Calu3 (cell line): ENCODE measurements at places on chromosomes 3 and 15. TPM values are rescaled to one million over a fixed set of nuclear protein-coding genes. Genes with fewer than 3 reads are reported as not detected.

- H3K4me3 ChIP-seq: peak overlapping the region; percentile 34
- H3K27me3 ChIP-seq: no peaks in the 10 kb centered on the region
- H3K36me3 ChIP-seq: no peaks in the 10 kb centered on the region
Observed at GRCh38 chr3:191350396-191351090, 20.2 kb upstream of the UTS2B start.

GRCh38 chr3:196198771-196199753 is 12.1 kb downstream of the ZDHHC19 start:
- no peaks in the 10 kb centered on the region for H3K36me3 ChIP-seq
- no peaks in the 10 kb centered on the region for H3K4me1 ChIP-seq
- DNase-seq: no peak

ANKRD63 gene
- total RNA-seq: 0.56 TPM in 1 of 2 replicates, not detected in the other

ARIH2 gene
- 98.4 and 109 TPM in 2 replicates for total RNA-seq

- no peaks in the 10 kb centered on the region for H3K4me1 ChIP-seq
- H3K27ac ChIP-seq: no peak overlapping the region
- no peak overlapping the region for H3K4me3 ChIP-seq
- peaks cover 21% of the 10 kb centered on the region for H3K27me3 ChIP-seq
- H3K36me3 ChIP-seq: no peaks in the 10 kb centered on the region
- DNase-seq: no peak
Observed at GRCh38 chr3:130374033-130374432, 28.6 kb downstream of the COL6A5 start.

- DNase-seq: no peak
- H3K27me3 ChIP-seq: no peaks in the 10 kb centered on the region
- H3K4me1 ChIP-seq: peaks cover 12% of the 10 kb centered on the region
- peaks cover 4% of the 10 kb centered on the region for H3K36me3 ChIP-seq
Observed at GRCh38 chr3:100523050-100523760, 30.8 kb downstream of the TMEM45A start.

GRCh38 chr3:56962206-56962605 is 98.3 kb upstream of the SPATA12 start:
- H3K4me3 ChIP-seq: no peak overlapping the region
- DNase-seq: no peak
- H3K27ac ChIP-seq: no peak overlapping the region
- no peaks in the 10 kb centered on the region for H3K4me1 ChIP-seq
- H3K27me3 ChIP-seq: no peaks in the 10 kb centered on the region

- H3K4me3 ChIP-seq: no peak overlapping the region
- DNase-seq: no peak
- H3K27ac ChIP-seq: no peak overlapping the region
- H3K4me1 ChIP-seq: peaks cover 10% of the 10 kb centered on the region
- no peaks in the 10 kb centered on the region for H3K27me3 ChIP-seq
Observed at GRCh38 chr3:172582712-172583111, 59.5 kb upstream of the TNFSF10 start.

HSPBAP1 gene
- total RNA-seq: 8.1 and 8.9 TPM in 2 replicates

DNA sequence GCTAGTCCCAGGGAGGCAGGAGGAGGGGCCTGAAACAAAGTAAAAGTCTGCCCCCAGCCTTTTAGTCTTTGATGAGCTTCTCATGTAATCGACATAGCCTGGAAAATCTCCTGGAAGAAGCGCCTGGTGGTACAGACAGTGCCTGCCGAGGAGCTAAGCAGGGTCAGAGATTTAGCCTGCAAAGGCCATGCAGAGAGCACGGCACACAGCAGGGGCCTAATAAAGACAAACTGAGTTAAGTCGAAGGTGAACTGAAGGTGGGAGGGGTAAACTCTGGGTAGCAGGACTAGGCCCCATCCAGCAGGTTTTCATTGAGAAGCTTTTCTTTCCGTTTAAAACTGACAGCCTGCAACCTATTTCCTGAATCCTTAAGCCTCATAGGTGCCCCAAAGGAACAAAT is 115.5 kb upstream of the ABHD17C start:
- H3K27ac ChIP-seq: no peak overlapping the region
- peaks cover 6% of the 10 kb centered on the region for H3K27me3 ChIP-seq
- no peaks in the 10 kb centered on the region for H3K36me3 ChIP-seq
- H3K4me1 ChIP-seq: peaks cover 12% of the 10 kb centered on the region
- no peak overlapping the region for H3K4me3 ChIP-seq

GRCh38 chr15:31062310-31062847 is 39.1 kb downstream of the TRPM1 start:
- DNase-seq: no peak
- no peaks in the 10 kb centered on the region for H3K4me1 ChIP-seq
- no peak overlapping the region for H3K4me3 ChIP-seq
- no peak overlapping the region for H3K27ac ChIP-seq
- H3K36me3 ChIP-seq: no peaks in the 10 kb centered on the region
- no peaks in the 10 kb centered on the region for H3K27me3 ChIP-seq

DNA sequence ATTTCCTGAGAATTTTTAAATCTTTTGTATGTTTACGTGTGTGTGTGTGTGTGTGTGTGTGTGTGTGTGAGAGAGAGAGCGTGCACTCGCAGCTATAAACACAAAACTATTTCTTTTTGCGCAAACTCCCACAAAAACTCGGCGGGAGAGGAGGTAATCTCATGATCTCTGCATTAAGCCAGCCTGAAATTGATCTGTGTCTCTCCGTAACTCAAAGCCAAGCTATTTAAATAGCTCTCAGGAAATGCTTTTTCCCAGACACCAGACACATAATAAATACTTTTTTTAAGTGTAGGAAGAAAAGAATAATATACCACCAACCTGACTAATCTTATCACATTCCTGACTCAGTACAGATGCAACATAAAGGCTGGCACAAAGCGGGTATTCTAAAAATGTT is 226.8 kb downstream of the MAGI1 start:
- H3K27me3 ChIP-seq: no peaks in the 10 kb centered on the region
- no peak overlapping the region for H3K4me3 ChIP-seq
- no peak for DNase-seq
- no peaks in the 10 kb centered on the region for H3K36me3 ChIP-seq

CELSR3 gene
- total RNA-seq: 24.9 and 28.5 TPM in 2 replicates

- H3K27ac ChIP-seq: peak overlapping the region; percentile 17
- no peak for DNase-seq
- H3K4me1 ChIP-seq: peaks cover 17% of the 10 kb centered on the region
- H3K36me3 ChIP-seq: peaks cover 7% of the 10 kb centered on the region
- H3K4me3 ChIP-seq: no peak overlapping the region
Observed at GRCh38 chr3:127888564-127889107, 26.4 kb upstream of the KBTBD12 start.

GRCh38 chr3:52507359-52507758 is 12.2 kb downstream of the STAB1 start:
- peaks cover 6% of the 10 kb centered on the region for H3K36me3 ChIP-seq
- H3K27me3 ChIP-seq: peaks cover 19% of the 10 kb centered on the region
- peak; percentile 22 for DNase-seq
- peaks cover 24% of the 10 kb centered on the region for H3K4me1 ChIP-seq
- H3K27ac ChIP-seq: no peak overlapping the region

DNA sequence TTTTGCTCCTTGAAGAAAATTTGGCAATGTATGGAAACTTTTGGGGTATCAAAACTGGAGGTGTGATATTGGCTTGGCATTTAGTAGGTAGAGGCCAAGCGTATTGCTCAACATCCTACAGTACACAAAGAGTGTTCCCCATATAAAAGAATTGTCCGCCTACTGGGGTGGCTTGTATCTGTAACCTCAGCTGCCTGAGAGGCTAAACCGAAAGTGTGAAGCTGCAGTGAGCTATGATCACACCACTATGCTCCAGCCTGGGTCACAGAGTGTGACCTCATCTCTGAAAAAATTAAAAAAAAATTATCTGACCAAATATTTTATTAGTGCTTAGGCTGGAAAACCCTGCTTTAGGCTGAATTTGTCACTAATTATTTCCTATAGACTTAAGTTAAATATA is 483.9 kb downstream of the PYDC2 start:
- no peak overlapping the region for H3K4me3 ChIP-seq
- H3K36me3 ChIP-seq: no peaks in the 10 kb centered on the region
- no peaks in the 10 kb centered on the region for H3K4me1 ChIP-seq

CACNA2D3 gene
- total RNA-seq: not detected in 2 replicates

DNA sequence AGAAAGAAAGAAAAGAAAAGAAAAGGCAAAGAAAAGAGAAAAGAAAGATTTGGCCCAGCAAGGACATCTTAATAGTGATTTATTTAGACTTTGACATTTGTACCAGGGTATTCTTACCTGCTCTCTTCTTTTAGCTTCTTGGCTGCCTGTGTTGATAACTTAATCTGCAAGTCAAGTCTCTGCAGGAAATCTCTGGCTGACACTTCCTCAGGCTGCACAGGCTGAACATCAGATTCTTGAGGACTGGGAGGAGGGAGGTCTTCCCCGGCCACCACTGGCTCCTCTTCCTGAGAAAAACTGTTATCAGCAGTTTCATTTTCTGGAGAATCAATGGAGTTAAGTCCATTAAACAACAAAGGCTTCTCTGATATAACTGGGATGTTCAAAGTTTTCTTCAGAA is 12.8 kb downstream of the LYSMD2 start:
- H3K4me1 ChIP-seq: peaks cover 10% of the 10 kb centered on the region
- no peak for DNase-seq
- no peak overlapping the region for H3K27ac ChIP-seq
- H3K4me3 ChIP-seq: no peak overlapping the region

DNA sequence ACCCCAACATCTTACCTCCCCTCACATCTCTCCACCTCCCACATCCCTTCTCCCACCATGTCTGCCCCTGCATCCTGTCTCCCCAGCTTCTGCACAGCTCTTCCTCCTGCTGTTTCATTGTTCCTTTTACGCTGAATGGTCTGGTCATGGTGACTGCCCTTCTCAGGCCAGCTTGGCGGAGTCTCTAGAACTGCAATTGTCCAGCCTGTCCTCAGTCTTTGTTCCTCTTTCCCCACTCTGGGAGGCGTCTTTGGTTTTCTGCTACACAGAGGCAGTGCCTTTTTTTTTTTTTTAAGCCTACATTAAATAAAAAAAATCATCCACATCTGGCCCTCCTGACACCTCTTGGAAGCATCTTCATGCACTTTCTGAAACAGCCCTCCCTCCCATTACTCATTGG is 49.1 kb upstream of the SEC22A start:
- no peak overlapping the region for H3K4me3 ChIP-seq
- no peaks in the 10 kb centered on the region for H3K27me3 ChIP-seq
- no peak for DNase-seq
- no peak overlapping the region for H3K27ac ChIP-seq

- no peak for DNase-seq
- H3K4me1 ChIP-seq: no peaks in the 10 kb centered on the region
- no peaks in the 10 kb centered on the region for H3K27me3 ChIP-seq
- H3K36me3 ChIP-seq: no peaks in the 10 kb centered on the region
Observed at GRCh38 chr3:2156244-2156847, 57.7 kb downstream of the CNTN4 start.

DNA sequence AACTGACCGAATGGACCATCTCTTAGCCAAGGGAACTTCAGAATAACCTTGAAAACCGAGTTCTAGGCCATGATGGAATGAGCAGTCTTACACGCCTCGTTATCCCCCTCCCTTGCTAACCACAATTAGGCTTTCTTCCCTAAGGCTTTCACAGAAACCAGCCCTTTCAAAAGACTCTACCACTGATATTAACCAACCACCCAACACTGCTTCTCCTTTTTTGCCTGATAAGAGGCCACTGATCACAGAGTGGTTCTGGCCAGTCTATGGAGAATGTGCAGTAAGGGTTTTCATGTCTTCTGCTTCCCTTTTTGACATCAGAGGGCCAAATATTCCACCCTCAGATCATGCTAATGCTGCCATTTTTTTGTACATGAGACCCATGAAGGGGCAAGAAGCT is 59.3 kb downstream of the MCF2L2 start:
- H3K27me3 ChIP-seq: no peaks in the 10 kb centered on the region
- no peak overlapping the region for H3K4me3 ChIP-seq
- H3K27ac ChIP-seq: peak overlapping the region; percentile 90
- peaks cover 7% of the 10 kb centered on the region for H3K36me3 ChIP-seq
- DNase-seq: no peak
